ENCODE measurements at places on chromosomes 11 and 22.

- no peak for DNase-seq
These were observed 45.4 kb downstream of the YAP1 start for GRCh38 chr11:102155676-102156075.

GRCh38 chr11:62120001-62120400 is 3.8 kb upstream of the INCENP start:
- DNase-seq: no peak

- peak; percentile 100 for DNase-seq
These were observed at the start of gene TUT1 for GRCh38 chr11:62591448-62592145. TUT1 (minus strand) TSS chr11:62591523; CDS start chr11:62591485, 38 bp downstream.

GRCh38 chr11:119342362-119343130 is 1.9 kb upstream of the C1QTNF5 start:
- no peak for DNase-seq

All from NCI-H2171 treated with DMSO at 0.1 percent for 48 hours (cell line).